Mammary epithelial cell (primary cell): ENCODE measurements at places on chromosomes 1 and 21. TPM values are rescaled to one million over a fixed set of nuclear protein-coding genes. Genes with fewer than 3 reads are reported as not detected.

Gene CR1L
- total RNA-seq, result not detected in 2 replicates

GRCh38 chr1:198880818-198881597, 242.2 kb downstream of the PTPRC start:
- DNase-seq, result peak; percentile 87

Gene CADM3
- not detected in 2 replicates for total RNA-seq

DNA sequence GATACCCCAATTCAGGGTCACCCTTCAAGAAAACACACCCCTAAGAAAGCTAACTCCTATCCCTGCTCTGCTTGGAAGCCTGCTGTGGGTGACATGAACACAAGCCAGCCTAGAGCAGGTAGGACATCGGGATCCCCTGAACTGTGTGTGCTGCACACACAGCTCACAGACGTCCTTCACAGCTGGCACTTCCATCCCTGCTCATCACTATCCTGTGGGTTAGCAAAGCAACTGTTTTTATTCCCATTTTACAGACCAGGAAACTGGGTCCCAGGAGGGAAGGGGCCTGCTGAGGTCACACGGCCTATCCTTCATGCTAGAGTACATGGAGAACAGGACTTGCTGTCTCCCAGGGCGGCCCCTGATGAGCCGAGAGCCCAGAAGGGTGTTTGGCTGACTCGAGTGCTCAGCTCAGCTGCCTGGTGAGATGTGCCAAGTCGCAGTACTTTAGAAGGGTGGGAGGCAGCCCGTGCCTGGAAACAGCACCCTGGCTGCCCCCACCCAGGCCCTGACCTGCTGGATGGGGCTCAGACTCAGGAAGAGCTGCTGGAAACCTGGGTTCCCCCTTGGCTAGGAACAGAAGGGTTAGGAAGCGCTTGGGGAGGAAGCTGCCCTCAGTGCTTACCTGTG, 28.3 kb upstream of the BTG2 start:
- DNase-seq, result no peak

DNA sequence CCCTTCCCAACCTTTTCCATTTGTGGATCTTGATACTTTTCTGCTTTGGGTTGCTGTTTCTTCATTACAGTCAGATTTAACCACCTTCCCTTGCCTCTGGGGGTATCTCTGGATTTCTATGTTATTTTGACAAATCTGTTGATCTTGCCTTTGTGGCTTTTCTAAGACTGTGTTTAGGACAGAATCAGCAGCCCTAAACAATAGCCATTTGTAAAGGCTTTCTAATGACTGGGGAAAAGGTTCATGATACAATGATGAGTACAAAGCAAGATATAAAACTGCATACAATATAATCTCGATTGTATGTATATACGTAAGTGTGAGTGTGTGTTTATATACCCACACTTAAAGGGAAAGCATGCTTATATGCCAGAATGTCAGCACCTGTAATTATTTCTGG, 27.8 kb downstream of the FAM20B start:
- no peak for DNase-seq

Gene GPR153
- total RNA-seq, result 9.2 and 17.4 TPM in 2 replicates

- peak; percentile 17 for DNase-seq
These were observed 634 bp downstream of the MYCBP start for GRCh38 chr1:38872401-38873026.

Gene GPR25
- total RNA-seq, result not detected

- DNase-seq, result no peak
These were observed 537.6 kb downstream of the MATN1 start for GRCh38 chr1:30185809-30186208.

- no peak for DNase-seq
These were observed 13.4 kb downstream of the HIPK1 start for GRCh38 chr1:113942527-113942926.

Gene ITGB2
- total RNA-seq, result 2.7 TPM

- DNase-seq, result peak; percentile 64
These were observed 432.3 kb downstream of the DPYD start for GRCh38 chr1:97488530-97488929.

DNA sequence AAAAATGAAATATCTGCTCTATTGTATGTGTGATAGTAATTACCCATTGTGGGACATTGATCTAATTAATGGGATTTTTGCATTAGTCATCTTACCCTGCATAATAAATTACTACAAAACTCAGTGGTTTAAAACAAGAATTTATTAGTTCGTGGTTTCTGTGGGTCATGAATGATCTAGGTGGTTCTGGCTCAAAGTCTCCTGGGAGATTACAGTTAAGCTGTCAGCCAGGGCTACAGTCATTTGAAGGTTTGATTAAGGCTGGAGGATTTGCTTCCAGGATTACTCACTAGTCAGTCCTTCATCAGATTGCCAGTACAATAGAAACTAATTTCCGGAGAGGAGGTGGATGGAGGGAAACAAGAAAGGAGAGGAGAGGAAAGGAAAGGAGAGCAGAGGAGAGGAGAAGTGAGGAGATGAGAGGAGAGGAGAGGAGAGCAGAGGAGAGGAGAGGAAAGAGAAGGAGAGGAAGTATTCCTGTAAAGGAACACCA, 60.4 kb upstream of the TNFSF4 start:
- DNase-seq, result peak; percentile 87

GRCh38 chr1:19809044-19809750, 5.9 kb downstream of the RNF186 start:
- no peak for DNase-seq

- peak; percentile 80 for DNase-seq
These were observed 36.4 kb downstream of the PALMD start for GRCh38 chr1:99682291-99682751.

DNA sequence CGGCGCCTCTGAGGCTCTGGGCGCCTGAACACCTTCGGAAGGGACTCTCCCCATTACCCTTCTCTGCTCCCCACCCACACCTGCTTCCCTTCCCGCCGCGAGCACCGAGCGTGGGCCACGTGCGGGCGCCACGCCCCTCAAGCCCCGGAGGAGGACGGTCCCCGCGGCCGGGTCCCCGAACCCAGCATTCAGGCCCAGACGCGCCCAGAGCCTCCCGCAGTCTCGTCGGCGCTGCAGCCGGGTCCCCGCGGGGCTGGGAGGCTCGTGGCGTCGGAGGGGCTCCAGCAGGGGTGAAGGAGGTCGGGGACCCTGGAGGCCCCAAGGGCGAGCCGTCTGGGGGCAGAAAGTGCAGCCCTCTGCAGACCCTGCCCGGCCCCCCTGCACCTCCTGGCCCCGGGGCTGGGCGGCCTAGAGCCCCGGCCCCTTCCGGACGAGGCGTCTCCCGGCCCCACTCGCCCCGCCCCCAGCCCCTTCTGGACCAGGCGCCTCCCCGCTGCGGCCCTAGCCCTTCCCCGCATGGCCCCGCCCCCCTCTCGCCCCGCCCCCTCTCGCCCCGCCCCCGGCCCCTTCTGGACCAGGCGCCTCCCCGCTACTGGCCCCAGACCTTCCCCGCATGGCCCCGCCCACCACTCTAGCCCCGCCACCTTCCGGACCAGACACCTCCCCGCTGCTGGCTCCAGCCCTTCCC, 378 bp upstream of the SMIM1 start:
- peak; percentile 56 for DNase-seq

Gene SPRR2E
- 0.47 TPM in 1 of 2 replicates, not detected in the other for total RNA-seq

Gene C1QA
- not detected for total RNA-seq

DNA sequence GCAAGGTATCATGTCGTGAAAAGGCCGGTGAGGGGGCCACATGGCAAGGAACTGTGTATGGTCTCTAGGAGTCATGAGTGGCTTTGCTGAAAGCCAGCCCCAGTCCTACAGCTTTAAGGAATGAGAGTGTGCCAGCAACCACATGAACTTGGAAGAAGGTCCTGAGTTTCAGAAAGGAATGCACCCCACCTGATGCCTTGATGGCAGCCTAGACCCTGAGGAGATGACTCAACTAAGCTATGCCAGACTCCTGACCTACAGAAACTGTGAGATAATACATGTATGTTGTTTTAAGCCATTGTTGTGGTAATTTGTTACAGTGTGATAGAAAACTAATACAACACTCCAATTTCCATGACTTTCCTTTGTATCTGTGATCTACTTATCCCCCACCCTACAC, 33.5 kb upstream of the AKT3 start:
- DNase-seq, result peak; percentile 56

Gene CFHR1
- not detected for total RNA-seq
